Epithelial cell of proximal tubule (primary cell): ENCODE measurements at places on chromosomes 1 and 21. TPM values are rescaled to one million over a fixed set of nuclear protein-coding genes. Genes with fewer than 3 reads are reported as not detected.

- DNase-seq: no peak
Measured at GRCh38 chr21:37675202-37675801, 241.0 kb downstream of the KCNJ6 start.

- no peak for DNase-seq
Measured at GRCh38 chr1:240111558-240111957, 19.9 kb downstream of the FMN2 start.

DNA sequence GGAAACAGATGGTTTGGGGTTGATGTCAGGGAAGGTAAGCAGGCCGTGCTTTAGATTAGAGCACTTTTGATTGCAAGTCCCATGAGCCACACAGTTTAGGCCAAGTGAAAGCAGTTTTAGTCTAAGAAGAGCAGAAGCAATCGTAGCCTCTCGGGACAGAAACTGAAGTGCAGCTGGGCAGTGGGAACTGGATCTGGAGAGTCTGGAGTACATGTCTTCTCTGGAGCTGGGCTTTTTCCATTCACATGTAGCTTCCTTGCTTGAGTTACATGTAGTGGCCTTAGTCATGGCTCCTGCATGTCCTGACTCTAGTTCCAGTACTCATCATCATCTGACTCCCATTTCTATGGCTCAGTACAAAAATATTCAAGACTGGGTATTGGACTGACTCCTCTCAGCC, 16.7 kb downstream of the CAMTA1 start:
- DNase-seq: no peak

The TIE1 gene
- total RNA-seq: 1.1 and 1.2 TPM in 2 replicates

The MAP3K6 gene
- 13.0 and 15.5 TPM in 2 replicates for total RNA-seq

The F3 gene
- total RNA-seq: 179 and 246 TPM in 2 replicates

The SYTL1 gene
- 22.0 and 27.6 TPM in 2 replicates for total RNA-seq

- DNase-seq: no peak
Measured at GRCh38 chr21:44354775-44355771, 1.7 kb downstream of the TRPM2 start.

DNA sequence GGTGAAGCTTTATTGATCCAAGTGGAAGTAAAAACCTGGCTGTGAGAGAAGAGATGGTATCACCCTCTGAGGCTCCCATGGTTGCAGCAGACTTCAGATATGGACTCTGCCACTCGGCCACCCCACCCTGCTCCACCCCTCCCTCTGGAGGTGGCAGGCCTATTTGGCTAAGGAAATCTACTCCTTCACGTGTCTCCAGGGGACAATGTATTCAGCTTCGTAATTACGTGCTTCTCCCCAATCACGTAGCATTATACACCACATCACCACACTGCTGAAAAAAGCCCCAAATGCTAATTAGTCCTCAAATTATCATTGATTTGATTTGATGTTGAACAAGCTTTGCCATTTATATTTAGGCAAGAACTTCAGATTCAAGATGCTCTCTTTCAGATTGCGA, 220.7 kb downstream of the OMA1 start:
- DNase-seq: no peak

DNA sequence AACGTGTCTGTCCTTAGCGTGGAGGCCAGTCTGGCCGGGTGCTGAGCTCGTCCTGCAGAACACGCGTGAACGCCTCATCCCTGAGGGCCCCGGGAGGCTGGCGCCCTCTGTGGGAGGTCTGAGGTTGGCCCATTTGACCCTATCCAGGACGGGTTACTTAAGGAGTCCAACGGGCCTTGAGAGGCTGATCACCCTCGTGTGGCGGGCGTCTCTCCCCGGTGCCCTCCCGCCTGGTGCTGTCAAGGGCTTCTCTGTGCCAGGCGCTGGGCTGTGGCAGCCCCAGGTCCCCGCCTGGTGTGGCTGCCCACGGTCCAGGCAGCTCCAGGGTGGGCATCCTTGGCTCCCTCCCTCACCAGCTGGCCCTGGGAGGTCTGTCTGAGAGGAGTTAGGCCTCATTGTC, 9.7 kb downstream of the SKI start:
- DNase-seq: no peak

DNA sequence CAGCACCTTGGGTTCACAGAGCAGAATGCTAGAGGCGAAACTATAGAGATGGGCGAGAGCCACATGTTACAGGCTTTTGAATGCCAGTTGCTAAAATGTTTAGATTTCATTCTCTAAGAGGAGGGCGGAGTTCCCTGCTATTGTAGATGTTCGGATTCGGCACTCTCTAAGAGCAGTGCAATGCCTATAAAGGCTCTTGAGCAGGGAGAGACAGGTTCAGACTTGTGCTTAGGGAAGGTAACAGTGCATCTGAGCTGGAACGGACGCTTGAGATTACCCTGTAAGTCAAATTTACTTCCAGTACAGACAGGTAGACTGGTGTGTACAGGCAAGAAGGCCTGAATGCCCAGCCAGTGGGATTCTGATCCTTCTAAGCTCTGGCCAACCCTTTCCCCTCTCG, 15.3 kb downstream of the LURAP1 start:
- no peak for DNase-seq

- no peak for DNase-seq
Measured at GRCh38 chr1:15504436-15504835, 19.6 kb downstream of the CASP9 start.

The FCRL2 gene
- total RNA-seq: not detected in 2 replicates

The CRP gene
- total RNA-seq: not detected in 2 replicates

- DNase-seq: no peak
Measured at GRCh38 chr1:206829282-206829681, 36.1 kb upstream of the IL20 start.

The ZNF670 gene
- 2.3 and 4.7 TPM in 2 replicates for total RNA-seq

DNA sequence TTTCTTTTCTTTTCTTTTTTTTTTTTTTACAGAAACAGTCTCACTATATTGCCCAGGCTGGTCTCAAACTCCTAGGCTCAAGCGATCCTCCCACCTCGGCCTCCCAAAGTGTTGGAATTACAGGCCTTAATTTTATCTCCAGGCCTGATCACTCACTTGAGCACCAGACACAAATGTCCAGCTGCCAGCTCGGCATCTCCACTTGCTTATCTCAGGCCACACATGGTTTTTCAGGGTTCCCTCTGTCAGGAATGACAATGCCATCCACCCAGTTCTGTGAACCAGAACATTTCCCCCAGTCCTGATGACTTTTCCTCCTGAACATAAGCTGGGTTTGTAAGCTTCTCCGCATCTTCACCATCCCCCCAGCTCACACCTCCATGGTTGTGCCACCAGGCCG, 44.6 kb upstream of the ZNF281 start:
- no peak for DNase-seq

DNA sequence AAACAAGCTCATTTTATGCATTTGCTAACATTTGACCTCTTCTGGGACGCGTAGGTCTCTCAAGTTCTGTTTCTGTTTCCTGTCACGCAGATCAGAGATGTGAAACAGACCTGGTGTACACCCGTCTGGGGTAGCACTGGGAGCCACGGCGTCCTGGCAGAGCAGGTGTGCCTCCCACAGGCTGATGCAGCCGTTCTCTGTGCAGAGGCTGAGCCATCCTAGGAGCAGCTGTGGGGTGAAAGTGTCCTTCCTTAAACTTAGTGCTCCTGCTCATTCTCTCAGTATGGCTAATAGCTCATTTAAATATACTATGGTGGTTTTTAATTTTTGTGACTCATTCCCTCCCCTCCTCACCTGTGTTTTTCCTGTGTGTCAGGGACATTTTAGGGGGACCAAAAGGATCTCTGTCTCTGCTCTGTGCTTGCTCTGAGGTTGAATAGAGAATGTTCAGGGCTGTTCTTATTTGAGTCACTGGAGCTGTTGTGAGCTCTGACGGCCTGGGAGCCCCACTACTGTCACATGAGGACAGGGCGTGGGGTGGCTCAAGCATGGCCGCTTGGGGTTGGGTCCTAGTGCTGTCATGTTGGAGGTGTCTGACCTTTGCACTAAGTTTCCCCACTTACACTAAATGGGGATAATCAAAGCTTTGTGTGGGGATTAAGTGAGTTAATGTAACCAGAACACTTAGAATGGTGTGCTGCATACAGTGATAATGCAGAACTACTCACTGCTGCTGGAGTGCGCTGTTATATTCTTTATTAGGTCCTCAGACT, 43.0 kb downstream of the GALNT2 start:
- no peak for DNase-seq

- DNase-seq: no peak
Measured at GRCh38 chr1:236451796-236452373, 57.8 kb downstream of the EDARADD start.

DNA sequence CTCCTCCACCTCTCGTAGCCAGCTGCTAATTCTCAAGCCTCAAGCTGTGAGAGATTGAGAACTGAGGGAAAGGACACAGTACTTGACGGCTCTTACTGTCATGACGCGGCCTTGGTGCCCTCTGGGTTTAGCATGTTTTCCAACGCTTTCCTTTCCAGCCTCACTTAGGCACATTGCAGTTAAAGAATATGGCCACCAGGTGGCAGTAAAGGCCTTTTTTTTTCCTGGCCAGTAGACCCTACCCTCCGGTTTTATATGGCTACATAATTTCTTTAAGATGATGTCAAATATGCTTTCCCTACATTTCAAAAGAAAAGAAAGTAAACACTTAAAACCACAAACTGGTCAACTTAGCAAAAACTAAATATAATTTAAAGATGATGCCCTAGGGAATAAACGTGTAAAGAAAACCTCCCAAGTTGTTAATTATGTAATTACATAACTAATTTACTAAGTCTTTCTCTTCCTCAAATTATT, 56.8 kb upstream of the PRDX6 start:
- no peak for DNase-seq

- no peak for DNase-seq
Measured at GRCh38 chr1:20730690-20731056, 1.8 kb downstream of the SH2D5 start.

- no peak for DNase-seq
Measured at GRCh38 chr1:77048615-77049005, 170.6 kb downstream of the PIGK start.
